ENCODE measurements at places on chromosomes 3 and 15.

GRCh38 chr3:71226565-71227269 is 356.8 kb downstream of the FOXP1 start:
- no peak for DNase-seq

DNA sequence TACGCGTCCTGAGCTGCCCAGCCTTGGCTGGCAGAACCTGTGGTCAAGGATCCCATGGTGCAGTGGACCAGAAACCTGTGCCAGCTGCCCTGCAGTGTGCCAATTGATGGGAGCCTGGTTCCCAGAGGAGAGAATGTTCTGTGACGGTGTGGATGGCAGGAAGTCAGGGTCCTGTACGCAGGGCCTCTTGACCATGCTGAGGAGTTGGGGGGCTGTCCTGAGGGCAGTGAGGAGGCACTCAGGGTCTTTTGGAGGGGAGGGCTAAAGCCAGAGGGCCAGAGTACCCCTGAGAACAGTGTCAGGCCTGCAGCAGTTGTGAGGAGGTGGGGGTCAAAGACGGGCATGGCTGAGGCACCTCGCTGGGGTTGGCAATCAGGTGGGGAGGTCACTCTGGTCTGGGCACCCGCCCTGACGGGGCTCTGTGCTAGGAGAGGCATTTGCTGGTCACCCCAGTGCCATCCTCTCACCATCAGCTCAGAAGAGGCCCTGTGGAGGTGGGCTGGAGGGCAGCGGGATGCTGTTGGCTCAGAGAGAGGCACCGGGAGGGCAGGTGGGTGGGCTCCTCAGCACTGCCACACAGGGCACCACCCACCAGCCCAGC is 61.0 kb downstream of the SCN5A start:
- DNase-seq, result no peak

DNA sequence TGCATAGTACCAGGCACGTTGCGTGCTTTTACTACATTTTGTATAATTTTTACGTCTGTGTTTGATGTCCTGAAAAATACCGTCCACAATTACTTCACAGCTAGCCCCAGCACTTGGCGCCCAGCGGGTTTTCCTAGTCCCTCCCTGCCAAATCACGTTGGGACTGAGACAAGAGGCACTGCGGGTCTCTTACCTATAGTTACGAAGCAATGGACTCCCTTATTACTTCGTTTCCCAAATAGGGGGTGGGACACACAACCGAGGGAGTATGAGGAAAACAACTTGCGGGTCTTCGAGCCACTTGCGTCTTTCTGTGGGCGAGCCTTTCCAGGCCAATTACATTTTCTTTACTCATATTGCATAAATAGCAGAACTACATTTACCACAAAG is 620 bp upstream of the CMSS1 start:
- no peak for DNase-seq

GRCh38 chr3:42991341-42992315 is 12.5 kb downstream of the GASK1A start:
- DNase-seq, result no peak

GRCh38 chr3:61903931-61904657 is 342.7 kb downstream of the PTPRG start:
- no peak for DNase-seq

Measured in T47D (cell line).